ENCODE measurements at places on chromosomes 2 and 18.

GRCh38 chr2:236633775-236634560 lies 64.3 kb downstream of the ACKR3 start:
- DNase-seq: peak; percentile 61

GRCh38 chr2:61356958-61357350 lies 113.9 kb downstream of the USP34 start:
- DNase-seq: no peak

DNA sequence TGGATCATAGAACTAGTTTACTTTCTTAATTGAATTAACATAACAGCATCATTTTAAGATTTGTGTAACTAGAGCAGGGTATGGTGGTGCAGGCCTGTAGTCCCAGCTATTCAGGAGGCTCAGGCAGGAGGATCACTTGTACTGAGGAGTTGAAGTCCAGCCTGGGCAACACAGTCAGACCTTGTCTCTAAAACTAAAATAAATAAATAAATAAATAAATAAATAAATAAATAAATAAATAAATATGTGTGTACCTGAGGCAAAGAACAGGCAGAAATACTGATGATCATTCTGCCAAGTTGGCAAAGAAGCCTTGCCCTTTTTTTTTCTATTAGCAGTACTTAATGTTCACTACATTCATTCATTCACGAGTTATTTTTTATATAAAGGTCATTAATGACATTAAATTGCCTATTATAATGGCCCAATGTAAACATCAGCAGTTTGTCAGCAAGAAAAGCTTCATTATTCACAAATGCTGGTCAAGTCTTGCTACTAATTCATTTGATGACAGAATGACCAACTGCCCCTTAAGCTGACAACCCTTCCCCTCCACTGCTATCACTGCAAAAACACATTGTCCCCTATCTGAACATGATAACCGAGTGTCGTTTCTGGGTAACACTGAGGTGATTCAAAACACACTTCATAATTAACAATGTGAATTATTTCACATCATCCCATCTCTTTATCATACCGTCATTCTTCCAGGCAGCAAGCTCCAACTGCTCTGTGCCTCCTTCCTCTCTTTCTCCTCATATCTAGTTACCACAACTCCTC lies 39.0 kb downstream of the ARL5A start:
- no peak for DNase-seq

DNA sequence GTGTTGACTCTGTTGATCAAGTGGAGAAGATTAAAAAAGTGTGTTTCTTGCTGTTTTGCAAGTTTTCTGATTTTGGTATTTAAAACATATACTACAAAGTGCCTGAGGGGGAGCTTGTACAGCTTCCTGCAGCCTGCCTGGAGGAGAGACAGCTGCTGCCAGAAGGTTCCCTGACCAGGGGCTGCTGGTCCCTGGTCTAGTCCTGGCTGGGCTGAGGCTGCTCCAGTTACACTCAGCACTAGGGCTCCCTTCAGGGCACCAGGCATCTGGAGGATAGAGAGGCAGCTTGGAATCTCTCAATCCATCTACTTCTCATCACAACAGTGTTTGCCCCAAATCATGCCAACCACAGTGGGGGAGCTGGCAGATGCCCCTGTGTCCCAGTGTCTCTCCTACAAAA lies 4.8 kb downstream of the MC2R start:
- no peak for DNase-seq

DNA sequence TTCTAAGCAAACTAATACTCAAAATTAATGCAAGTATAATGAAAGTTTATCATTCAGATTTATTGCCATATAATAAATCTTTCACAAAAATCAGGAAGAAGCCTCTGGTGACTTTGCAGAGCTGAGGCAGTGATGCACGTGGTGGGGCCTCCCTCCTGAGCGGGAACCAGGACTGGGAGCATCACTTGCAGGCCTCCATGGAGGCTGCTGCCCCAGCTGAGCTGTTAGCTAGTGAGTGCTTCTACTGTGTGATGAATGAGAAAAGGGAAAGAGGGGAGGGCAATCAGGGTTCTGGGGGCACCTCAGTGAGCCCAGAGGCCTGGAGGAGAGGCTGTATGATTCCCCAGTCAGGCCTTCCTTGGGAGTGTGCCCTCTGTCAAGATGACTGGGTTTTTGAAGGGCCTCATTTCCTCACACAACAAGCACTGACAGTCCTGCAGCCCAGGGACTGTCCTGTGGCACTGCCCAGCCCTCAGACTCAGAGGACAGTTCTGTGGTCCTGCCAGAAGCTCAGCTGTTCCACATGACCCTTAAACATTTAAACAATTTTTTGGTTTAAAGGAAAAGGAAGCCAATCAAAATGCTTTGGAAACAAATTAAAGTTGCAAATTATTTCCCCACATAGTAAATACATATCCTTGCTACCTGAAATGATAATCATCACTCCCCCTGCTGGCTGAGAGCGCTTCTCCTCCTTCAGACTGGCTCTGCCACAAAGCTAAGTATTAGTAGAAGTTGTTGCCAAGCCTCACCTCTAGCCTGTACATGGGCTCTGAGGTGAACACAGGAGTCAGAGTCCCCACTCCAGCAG lies 90.9 kb upstream of the SMAD7 start:
- DNase-seq: no peak

- no peak for DNase-seq
Measured at GRCh38 chr2:18926631-18927524, 337.5 kb upstream of the NT5C1B start.

- no peak for DNase-seq
Measured at GRCh38 chr2:133986081-133986837, 267.6 kb upstream of the MGAT5 start.

DNA sequence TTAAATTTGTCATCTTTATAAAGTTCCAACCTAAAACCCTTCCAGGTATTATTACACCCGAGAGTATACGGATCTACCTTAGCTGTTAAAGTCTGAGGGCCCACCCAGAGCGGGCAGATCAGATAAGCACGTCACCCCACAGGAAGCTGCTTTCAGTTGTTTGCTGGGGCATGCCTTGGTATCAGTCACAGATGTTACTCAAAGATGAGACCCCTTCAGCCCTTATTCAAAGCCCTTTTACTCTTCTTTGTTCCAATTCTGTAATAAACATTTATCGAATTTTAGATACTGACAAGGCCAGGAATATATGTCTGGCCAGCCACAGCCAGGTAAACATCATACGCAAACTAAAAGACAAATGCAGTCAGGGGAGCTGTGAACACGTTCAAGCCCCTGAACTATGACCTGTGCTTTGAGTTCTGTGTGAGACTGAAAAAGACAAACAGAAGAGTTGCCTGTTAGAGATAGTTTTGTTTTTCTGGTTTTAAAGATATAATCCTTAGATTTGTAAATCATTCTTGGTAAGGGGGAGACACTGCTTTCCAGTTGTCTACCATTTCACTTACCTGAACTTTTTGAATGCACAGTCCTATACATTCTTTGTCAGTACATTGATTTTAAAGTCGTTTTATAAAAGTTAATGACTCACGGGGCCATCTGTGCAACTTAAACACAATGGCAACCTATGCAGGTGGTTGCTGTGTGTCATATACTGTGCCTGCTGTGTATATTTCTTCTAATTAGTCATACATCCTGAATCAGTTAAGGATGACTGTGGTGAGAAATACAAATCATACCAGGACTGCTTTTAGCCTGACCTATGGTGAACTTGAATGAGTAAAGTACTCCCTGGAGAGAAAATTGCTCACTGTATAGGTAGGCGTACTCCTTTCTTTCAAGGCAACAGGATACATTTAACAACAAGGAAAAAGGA lies 100.5 kb upstream of the ITPRID2 start:
- DNase-seq: no peak

- no peak for DNase-seq
Measured at GRCh38 chr2:101003278-101003775, 1.2 kb downstream of the RPL31 start.

DNA sequence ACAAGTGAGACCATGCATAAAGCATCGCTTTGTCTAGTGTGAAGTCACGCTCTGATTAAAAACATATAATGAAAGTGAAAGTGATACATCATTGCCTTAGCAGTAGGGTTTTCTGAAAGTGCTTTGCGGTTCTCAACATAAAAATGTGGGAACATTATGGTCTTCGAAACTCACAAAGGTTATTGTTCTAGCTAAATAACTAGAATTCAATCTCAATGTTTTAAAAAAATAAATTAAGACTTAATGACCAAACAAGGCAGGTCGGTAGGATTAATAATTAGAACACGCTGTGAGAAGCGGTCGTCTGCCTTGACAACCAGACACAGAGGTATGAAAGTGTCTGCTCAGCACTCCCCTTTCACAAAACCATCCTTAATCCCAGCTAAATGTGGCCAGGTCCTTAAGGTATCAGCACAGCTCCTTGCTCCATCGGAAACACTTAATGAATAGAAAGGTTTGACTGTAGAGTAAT lies 42.2 kb downstream of the KLHL14 start:
- DNase-seq: no peak

DNA sequence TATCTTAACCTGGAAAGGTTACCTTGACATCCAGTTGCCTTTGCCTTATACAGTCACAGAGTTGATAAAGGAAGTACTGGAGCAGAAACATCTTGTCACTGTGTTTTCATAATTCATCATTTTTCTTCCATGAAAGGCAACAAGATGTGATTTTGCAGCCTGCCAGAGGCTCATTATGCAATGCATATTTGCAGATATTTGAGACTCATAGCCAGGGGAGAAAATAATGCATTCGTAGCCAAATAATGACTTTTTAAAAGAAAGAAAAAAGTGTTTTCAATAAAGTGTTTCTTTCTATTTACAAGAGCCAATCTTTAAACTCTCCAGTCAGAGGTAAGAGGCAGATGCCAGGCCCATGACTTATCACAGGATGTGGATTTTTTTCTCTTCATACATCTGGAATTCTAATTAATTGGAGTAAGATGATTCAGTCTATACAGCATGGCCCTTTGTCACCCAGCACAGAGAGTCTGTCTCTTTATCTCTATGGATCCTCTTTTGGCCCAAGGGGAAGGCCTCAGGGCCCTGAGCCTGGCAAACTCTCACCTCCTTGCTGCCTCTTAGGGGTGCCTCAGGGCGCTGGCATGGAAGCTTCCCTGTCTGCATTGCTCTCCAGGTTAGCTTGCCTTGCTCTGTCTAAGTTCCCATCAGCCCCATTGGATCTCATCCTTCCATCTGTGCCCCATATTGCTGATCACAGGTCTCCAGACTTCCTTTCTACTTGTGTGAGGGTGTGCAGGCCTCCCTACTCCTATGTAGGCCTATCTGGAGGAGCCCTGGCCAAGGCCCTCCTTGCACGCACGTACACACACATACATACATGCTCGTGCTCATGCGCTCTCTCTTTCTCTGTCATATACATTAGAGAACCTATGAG lies 247.7 kb downstream of the TPGS2 start:
- no peak for DNase-seq

DNA sequence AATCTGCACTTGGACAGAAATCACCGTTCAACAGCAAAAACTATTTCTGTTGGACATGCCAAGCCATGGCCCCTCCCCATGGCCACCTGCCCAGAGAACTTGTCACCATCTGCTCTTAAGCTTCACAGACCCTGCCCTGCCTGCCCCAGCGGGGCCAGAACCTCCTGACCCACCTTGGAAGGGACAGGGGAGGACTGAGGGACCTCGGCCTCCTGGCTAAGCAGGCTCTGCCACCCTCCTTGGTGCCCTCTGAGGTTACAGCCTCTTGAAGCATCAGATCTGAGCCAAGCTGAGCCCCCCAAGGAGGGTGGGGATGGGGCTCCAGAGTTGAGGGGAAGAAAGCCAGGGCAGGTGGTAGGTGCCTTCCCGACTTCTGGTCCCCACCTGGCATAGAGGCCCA lies 6.5 kb downstream of the TEX261 start:
- peak; percentile 62 for DNase-seq

DNA sequence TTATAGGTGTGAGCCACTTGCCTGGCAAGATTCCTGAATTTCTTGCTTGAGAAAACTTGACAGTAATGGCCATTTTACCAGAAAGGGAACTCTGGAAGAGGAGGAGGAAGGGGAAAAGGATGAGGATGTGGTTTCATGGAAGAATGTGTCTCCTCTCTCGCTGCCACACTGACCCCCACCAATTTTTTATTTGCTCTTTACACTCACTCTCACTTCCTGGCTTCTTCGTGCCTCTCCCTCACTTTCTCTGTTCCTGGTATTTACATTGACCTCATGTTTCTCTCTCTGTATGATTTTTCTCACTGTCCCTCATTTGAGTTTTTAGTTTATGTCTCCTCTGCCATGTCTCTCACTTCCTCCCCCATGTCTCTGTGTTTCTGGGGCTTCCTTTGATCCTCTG lies 134.5 kb upstream of the CAB39 start:
- no peak for DNase-seq

- DNase-seq: no peak
Measured at GRCh38 chr2:24893934-24894333, 26.1 kb downstream of the ADCY3 start.

- DNase-seq: no peak
Measured at GRCh38 chr2:147709655-147710054, 135.2 kb upstream of the ACVR2A start.

DNA sequence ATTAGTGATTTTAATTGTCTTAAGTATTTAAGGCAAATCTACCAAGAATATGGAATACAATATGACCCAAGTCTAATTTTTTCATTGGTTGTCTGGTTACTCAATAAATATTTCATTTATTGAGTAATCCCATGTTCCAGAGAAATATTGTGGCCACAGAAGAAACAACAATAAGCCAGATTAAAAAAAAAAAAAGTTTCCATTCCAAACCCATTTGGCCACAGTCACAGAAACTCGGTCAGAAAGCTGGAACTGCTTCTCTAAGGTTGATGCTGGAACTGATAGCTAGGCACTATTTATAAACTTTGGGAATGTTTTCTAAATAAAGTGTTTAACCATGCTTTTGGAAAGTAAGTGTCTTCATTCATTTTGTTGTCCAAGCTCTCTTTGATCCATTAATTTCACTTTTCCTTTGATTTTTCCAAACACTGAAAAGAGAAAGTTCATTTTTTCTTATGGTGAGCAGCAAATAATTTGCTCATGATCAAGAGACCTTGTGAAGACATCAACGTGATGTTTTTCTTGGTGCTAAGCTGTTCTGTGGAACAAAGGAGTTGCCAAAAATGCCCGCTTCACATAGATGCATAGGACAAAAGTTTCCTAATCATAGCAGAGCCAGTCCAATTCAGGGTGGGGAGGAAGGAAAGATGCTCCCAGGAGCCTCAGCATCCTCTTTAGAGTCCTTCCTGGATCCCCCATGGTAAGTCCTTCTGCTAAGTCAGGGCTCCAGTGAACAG lies 72.1 kb upstream of the CCBE1 start:
- no peak for DNase-seq

DNA sequence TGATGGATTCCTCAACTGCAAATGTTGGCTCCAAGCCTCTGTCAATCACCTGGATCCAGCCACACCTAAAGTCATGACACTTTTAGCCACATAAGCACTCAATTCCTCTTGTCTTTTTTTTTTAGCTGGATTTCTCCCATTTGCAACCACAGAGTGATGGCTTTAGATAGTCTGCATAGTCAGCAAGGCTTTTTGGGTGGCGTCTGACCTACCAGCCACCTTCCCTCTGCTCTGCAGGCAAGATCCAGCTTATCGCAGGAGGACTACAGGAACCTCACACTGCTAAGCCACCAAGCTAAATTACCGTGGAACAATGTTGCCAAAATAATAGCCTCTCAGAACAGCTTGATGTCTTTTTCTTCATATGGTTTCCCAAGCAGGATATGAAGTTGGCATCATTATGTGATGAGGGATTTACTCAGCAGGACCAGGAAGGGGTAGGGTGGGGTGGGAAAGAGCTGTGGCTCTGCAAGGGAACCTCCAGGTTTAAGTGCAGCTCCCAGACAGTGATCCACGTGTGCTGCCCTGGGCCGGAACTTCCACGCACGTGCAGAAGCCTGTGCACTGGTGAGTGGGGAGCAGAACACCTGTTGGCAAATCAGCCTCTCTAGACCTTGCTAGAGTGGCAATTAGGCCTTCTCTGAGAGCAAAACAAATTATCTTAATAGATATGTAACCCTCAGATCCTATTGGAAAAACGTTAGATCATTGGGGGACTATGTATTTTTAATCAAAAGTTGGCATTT lies 170.6 kb upstream of the NCK2 start:
- DNase-seq: no peak
